Right ventricle myocardium inferior (tissue), 1 donor: ENCODE measurements at places on chromosomes 7 and 10.

- no peak for DNase-seq
Measured at GRCh38 chr7:29017713-29018112, 59.6 kb upstream of the TRIL start.

DNA sequence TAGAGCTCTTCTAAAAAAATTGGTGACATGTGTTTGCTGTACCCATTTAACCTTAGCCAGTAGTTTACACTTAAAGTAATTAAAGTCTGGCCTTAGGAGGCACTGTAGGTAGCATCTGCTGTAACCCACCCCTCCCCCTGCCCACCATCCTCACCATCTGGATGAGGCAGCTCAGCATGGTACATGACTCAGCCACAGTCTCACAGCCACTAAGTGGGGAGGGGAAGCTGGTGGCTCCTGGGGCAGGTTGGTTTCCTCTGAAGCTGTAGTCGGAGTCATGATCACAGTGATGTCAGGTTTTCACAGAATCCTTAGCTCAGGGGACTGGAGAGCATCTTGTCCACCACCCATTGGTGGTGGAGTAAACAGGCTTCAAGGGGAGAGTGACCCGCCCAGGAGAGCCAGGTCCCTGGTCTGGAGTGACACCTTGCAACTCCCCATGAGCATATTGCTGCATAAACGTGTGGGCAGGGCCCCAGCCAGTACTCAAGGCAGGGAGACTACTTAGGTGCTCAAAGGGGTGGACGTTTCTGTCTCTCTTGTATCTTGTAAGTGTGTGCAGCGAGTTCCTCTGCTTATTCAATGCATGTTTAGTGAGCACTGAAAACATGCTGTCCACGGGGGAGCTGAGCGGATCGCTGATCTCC, 125.9 kb downstream of the GRK5 start:
- peak; percentile 62 for DNase-seq

GRCh38 chr10:81177651-81178244, 640.0 kb downstream of the SH2D4B start:
- DNase-seq: no peak

- DNase-seq: peak; percentile 79
Measured at GRCh38 chr10:124701881-124702656, 42.1 kb downstream of the FAM53B start.

DNA sequence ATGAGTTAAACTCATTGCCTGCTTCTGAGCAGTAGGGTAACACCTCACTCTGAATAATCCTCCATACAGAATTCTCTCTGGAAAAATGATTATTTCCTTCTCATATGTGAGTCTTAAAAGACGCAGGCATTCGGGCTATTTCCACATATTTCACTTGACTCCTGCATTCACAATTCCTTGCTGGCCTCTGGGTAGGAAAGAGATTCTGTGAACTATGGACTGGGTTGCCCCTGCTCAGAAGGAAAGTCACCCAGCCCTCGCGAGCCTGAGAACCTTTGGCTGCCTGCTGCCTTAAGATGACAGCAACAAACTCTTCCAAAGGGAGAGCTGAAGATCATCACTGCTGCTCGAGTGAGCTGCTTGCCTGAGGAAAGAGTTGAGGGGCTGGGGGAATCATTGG, 216.8 kb downstream of the BAMBI start:
- no peak for DNase-seq

- DNase-seq: no peak
Measured at GRCh38 chr7:87047-87446, 105.3 kb upstream of the FAM20C start.

- DNase-seq: no peak
Measured at GRCh38 chr7:132548489-132549078, 27.7 kb downstream of the PLXNA4 start.
